Thoracic aorta (tissue), 2 donors: ENCODE measurements at places on chromosomes 12 and 14. TPM values are rescaled to one million over a fixed set of nuclear protein-coding genes. Genes with fewer than 3 reads are reported as not detected.

The KRT5 gene
- 7.6 TPM for total RNA-seq

DNA sequence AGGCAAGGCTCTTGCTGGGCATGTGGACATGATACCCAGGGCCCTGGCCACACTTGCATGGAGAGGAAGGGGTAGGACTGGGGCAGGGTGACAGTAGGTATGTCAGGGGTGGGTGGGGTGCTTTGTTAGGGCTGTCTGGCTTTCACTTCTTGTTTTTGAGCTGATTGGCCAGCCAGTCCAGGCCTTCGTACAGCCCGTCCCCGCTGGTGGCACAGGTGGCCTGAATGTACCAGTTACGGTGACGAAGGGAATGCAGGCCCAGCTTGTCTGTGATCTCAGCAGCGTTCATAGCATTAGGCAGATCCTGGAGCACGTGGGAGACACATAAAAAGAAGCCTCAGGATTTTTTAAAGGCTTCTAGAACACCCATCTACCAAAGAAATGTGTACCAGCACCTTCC, 13.5 kb upstream of the FKBP11 start:
- H3K27ac ChIP-seq: no peak overlapping the region
- no peak for DNase-seq
- H3K4me1 ChIP-seq: no peaks in the 10 kb centered on the region
- no peak overlapping the region for H3K4me3 ChIP-seq
- peaks cover 44% of the 10 kb centered on the region for H3K36me3 ChIP-seq

DNA sequence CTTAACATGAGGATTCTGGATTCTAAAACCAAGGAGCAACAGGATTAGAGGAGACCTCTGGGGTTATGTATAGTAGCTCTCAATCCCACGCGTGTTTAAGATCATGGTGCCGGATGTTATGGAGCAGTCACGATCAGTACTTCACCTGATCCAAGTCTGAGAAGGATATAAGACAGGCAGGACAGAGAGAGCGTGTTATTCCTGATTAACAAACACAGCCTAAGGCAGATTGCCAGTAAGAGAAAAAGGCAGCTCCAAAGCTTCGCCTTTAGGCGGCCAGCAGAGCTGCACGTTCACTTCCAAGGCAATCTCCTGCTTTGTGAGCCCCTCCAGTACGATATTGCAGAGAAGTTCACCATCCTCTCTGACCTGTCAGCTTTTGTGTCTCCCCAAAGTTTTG, 5.5 kb downstream of the SETD3 start:
- peaks cover 12% of the 10 kb centered on the region for H3K4me1 ChIP-seq
- H3K27me3 ChIP-seq: no peaks in the 10 kb centered on the region
- no peak overlapping the region for H3K27ac ChIP-seq
- no peak overlapping the region for H3K4me3 ChIP-seq
- H3K36me3 ChIP-seq: no peaks in the 10 kb centered on the region

DNA sequence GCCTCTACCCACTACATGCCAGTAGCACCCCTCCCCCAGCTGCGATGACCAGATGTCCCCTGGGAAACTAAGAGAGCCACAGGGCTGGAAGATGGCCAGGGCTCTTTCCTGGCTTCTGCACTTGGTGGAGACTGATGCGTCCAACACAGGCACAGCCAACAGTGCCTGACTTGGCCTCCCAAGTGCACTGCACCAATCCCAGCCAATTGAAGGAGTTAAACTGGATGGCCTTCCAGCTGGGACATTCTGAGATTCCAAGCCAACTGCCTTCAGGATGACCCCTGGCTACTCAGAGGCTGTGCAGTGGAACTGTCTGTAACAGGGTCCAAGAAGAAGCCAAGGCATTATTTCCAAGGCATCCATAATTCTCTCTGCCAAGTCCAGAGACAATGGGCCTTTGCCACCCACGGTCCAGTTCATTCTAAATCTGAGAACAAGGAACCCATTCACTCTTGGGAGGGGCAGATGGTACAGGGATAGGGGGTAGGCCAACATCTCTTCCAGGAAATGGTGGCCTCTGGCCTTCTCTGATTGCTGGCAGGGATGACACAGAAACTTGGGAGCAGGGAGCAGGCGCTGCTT, 35.2 kb downstream of the PRIMA1 start:
- peaks cover 13% of the 10 kb centered on the region for H3K4me1 ChIP-seq
- no peak overlapping the region for H3K4me3 ChIP-seq
- DNase-seq: no peak
- H3K27ac ChIP-seq: no peak overlapping the region
- no peaks in the 10 kb centered on the region for H3K27me3 ChIP-seq
- H3K36me3 ChIP-seq: no peaks in the 10 kb centered on the region

- no peak overlapping the region for H3K4me3 ChIP-seq
- H3K4me1 ChIP-seq: no peaks in the 10 kb centered on the region
- H3K27ac ChIP-seq: no peak overlapping the region
- H3K27me3 ChIP-seq: no peaks in the 10 kb centered on the region
- DNase-seq: no peak
Observed at GRCh38 chr12:108928695-108929094, 48.8 kb downstream of the DAO start.

DNA sequence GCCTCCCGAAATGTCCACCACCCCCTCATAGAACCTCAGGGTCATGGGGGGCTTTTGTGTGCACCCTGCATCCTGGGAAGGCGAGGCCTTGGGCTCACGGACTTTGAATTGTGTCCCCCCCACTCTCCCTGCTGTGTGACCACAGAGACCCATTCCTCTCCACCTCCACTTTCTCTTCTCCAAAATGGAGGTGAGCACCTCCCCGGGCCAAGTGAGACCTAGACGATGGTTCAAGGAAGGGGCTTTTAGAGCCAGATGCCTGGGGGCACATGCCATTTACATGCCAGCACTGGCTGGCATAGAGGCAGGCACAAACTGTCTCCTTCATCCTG, 33.5 kb downstream of the CYP46A1 start:
- DNase-seq: no peak
- no peaks in the 10 kb centered on the region for H3K36me3 ChIP-seq
- H3K4me3 ChIP-seq: no peak overlapping the region
- H3K4me1 ChIP-seq: no peaks in the 10 kb centered on the region
- H3K27me3 ChIP-seq: no peaks in the 10 kb centered on the region

DNA sequence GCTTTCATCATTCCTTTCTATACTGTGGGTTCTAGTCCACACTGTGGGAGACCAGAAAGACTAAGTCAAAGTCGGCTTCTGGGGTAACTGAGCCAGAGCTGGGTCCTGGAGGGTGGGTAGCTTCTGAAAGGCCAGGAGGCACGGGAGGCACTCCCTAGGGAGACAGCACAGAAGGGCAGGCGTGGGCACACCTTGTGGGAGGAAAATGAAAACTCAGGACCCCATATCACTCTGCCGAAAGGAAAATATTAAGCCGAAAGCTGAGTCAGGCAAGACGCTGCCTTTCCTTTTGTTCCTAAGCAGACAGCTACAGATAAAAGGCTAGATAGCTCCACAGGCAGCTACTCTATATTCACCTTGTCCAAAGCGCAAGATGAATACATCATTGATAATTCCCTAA, 20.7 kb downstream of the ANO2 start:
- H3K36me3 ChIP-seq: no peaks in the 10 kb centered on the region
- H3K4me1 ChIP-seq: no peaks in the 10 kb centered on the region
- no peak for DNase-seq
- H3K27ac ChIP-seq: no peak overlapping the region

- H3K4me3 ChIP-seq: no peak overlapping the region
- no peaks in the 10 kb centered on the region for H3K36me3 ChIP-seq
- no peak overlapping the region for H3K27ac ChIP-seq
- peaks cover 6% of the 10 kb centered on the region for H3K4me1 ChIP-seq
- DNase-seq: no peak
Observed at GRCh38 chr12:47391566-47391965, 311.8 kb upstream of the AMIGO2 start.
